ENCODE measurements at places on chromosomes 2 and 18.
A peak's percentile ranks its signal among the peaks of the same experiment; 100 is the strongest.

GRCh38 chr18:32553174-32553573 is 82.5 kb upstream of the GAREM1 start:
- DNase-seq, result no peak

- DNase-seq, result no peak
Measured at GRCh38 chr2:54867457-54867856, 144.0 kb downstream of the EML6 start.

DNA sequence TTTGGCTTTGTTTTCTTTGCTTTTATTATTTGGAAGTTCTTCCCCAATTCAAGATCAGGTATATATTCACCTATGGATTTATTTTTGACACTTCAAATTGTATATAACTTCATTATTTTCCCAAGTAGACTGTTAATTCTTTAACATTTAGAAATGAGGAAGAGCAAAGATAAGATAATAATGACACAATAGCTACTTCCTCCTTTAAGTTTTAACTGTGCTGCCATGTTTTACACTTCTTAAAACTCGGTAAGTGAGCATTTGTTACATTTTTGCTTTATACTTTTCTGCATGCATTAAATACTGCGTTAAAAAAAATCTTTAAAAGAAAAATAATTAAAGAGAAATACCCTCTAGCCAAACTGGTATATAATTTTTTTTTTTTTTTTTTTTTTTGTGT is 32.5 kb downstream of the SLC66A3 start:
- no peak for DNase-seq

DNA sequence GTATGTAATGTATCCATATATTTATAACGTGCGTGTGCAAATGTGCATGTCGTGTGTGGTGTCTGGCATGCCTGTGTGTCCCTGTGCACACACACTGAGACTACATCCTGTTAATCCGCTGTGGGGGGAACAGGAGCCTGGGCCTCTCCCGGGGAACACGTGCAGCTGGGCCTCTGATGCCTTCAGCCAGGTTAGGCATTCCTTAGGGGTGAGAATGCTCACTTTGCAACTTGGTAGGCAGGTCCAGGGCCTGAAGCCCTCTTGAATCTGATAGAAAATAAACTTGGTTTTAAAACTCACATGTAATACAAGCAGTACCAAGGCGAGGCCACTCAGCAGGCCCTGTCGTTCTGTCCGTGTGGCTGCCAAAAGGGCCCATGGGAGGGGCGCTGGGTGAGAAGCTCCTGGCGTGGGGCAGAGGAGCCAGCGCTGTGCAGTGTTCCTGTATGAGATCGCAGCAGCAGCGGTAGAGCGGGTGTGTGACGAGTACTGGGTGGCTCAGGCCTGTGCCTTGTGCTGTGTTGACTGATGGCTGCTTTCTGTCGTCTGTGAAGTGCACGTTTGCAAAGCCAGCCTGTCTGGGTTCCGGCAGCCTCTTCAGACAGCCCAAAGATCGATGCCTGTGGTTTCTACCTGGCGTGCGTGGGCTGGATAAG is 16.2 kb downstream of the SALL3 start:
- DNase-seq, result no peak

DNA sequence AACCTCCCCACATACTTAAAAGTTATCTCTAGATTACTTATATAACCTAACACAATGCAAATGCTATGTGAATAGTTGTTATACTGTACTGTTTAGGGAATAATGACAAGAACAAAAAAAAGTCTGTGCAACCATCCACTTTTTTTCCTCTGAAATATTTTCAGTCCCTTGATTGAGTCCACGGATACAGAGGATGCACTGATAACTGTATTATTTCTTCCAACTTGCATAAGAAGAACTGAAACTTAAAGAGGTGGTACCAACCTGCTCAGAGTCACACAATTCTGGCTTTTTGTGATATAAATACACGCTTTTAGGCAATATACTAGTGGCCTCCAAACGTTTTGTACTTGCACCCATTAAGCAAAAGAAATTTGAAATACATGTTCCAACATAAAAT is 1.4 kb downstream of the SMC6 start:
- DNase-seq, result no peak

GRCh38 chr2:16260041-16260830 is 319.9 kb downstream of the MYCN start:
- no peak for DNase-seq

GRCh38 chr2:199484927-199485326 is 27.2 kb upstream of the SATB2 start:
- peak; percentile 29 for DNase-seq

DNA sequence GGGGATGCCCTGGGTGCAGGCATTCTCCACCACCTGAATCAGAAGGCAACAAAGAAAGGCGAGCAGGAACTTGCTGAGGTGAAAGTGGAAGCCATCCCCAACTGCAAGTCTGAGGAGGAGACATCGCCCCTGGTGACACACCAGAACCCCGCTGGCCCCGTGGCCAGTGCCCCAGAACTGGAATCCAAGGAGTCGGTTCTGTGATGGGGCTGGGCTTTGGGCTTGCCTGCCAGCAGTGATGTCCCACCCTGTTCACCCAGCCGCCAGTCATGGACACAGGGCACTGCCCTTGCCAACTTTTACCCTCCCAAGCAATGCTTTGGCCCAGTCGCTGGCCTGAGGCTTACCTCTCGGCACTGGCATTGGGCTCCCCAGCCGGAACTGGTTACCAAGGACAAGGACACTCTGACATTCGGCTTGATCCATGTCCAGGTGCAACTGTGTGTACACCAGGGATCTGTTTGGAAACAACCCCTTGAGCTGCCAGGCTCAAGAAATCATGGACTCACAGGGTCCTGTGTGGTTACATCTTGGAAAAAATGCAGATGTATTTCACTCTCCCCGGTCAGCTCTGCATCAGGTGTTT is 31.8 kb downstream of the SLC1A4 start:
- no peak for DNase-seq

- no peak for DNase-seq
Measured at GRCh38 chr2:19352946-19353720, 5.3 kb downstream of the OSR1 start.

GRCh38 chr18:67615876-67616275 is 99.4 kb upstream of the DSEL start:
- DNase-seq, result no peak

GRCh38 chr18:48826806-48827205 is 124.0 kb downstream of the SMAD7 start:
- DNase-seq, result no peak

GRCh38 chr18:24862201-24862816 is 401.9 kb downstream of the HRH4 start:
- DNase-seq, result no peak

GRCh38 chr2:9382604-9383235 is 40.6 kb downstream of the ITGB1BP1 start:
- no peak for DNase-seq

GRCh38 chr2:204321910-204322751 is 223.1 kb upstream of the PARD3B start:
- peak; percentile 61 for DNase-seq

DNA sequence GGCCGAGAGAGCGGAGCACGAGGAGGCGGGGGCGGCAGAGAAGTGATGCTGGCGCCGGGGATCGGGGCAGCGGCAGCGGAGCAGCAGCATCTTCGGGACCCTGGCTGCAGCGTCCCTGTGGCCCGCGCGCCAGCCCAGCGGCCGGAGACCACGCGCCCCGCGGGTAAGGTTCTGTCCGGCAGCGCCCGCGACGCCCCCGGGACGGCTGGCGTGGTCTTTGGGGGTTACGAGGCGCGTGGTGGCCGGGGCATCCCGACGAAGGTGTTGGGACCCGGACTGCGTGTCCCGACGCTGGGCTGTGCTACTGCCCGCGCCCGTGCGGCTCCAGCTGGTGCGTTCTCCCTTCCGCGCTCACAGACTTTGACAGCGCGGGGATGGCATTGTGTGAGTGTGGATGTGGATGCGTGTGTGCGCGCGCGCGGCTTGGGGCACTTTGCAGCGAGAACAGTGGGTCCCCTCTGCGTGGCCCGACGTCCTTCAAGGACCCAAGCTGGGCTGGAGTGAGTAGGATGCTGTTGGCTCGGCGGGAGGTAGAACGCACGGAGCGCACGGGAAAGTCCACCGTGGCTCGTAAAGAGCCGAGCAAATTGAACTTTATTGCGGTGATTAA is 405.0 kb downstream of the XIRP2 start:
- peak; percentile 3 for DNase-seq

- DNase-seq, result no peak
Measured at GRCh38 chr2:128834207-128834879, 515.7 kb upstream of the HS6ST1 start.

DNA sequence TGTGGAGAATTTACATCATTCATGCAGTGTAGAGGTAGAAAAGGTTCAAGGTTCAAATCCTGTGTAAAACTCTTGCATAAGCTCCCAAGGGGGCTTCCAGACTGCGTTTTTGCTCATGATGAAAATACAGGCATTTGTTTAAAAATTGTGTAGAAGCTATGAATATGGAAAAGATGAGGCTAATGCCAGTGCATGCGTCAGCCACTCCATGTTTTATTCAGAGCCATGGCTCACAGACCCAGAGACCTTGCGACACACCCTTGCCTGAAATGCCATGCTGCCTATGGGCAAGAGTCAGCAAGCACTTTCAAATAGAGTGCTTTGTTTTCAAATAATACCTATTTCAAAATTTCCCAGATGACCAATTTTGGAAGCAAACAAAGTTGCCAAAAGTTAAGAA is 262.3 kb downstream of the TRIB2 start:
- no peak for DNase-seq

- no peak for DNase-seq
Measured at GRCh38 chr2:148979919-148980277, 58.6 kb upstream of the LYPD6B start.

- DNase-seq, result no peak
Measured at GRCh38 chr2:1659951-1660565, 84.3 kb downstream of the PXDN start.

DNA sequence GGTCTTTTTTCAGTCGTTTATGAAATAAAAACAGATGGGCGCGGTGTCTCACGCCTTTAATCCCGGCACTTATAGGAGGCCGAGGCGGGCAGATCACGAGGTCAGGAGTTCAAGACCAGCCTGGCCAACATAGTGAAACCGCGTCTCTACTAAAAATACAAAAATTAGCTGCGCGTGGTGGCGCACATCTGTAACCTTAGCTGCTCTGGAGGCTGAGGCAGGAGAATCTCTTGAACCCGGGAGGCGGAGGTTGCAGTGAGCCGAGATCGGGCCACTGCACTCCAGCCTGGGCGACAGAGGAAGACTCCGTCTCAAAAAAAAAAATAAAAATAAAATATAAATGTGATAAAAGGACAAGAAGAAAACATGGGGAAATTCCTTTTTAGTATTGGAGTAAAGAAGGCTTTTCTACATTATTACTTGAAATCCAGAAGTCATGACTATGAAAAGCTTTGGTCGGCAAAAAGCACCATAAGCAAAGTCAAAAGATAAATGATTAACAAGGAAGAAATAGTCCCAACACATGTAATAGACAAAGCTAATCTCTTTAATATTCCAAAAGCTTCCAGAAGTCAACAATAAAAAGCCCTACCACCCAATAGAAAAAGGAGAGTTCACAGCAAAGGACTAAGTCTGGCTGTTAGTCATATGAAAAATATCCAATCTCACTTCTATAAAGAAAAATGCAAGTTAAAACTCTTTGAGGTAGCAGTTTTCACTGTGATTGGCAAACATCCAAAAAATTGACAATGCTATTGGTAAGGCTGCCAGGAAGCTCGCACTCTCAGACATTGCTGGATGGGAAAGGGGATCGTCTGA is 1.4 kb upstream of the FAM168B start:
- no peak for DNase-seq

DNA sequence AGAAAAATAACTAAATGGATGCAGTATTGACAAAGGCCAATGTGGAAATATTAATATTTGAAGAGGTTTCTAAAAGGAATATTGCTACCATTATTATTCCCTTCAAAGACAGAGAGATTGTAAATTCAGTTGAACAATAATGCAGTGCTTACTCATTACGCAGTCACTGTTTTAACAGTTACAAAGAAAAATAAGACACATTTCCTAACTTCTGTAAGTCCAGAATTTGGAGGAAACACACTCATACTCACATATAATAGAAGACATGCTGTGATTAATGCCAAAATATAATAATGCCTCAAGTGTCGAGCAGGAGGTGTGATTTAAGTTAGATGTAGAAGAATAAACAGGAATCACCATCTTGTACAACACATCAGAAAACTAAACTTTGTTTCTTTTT is 389.2 kb downstream of the FBXO15 start:
- no peak for DNase-seq

GRCh38 chr2:95056461-95057459 is 31.3 kb downstream of the MAL start:
- DNase-seq, result no peak

DNA sequence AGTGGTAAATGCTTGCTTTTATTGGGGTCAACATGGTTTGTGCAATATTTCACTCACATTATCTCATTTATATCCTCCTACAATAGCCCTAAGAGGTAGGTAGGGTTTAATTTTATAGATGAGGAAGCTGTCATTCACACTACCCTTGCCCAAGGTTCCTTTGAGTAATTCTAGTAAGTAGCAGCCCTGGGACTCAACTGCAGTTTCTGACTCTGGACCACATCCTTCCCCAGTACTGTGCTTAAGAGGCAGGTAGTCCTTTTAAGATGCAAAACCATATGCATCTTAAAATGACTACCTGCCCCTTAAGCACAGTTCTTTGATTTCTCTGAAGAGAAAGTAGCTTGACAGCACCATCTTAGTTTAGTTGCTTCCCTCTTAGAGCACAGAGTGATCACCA is 15.7 kb upstream of the NT5C1B start:
- no peak for DNase-seq

GRCh38 chr2:647003-647560 is 30.1 kb downstream of the TMEM18 start:
- DNase-seq, result no peak

DNA sequence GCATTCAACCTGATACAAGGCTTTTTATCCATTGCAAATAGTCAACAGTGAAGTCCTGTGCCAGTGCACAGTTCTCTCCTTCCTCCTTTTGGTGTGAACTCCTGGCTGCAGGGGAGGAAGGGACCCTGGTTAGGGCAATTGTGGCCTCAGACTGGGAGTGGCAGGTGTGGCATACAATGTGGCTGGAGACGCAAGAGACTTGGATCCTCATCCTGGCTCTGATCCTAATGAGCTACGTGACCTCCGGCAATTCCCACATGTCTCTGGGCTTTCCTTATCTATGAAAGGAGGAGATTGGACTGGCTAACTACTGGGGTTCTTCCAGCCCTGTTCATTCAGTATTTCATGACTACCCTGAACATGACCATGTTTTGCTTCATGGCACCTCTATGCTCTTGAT is 10.5 kb upstream of the IL1A start:
- no peak for DNase-seq

- DNase-seq, result peak; percentile 13
Measured at GRCh38 chr2:30686000-30686399, 121.2 kb downstream of the CAPN13 start.

- no peak for DNase-seq
Measured at GRCh38 chr18:28771849-28772248, 594.9 kb upstream of the CDH2 start.
